CD14-positive monocyte (primary cell): ENCODE measurements at places on chromosomes 3 and 15. TPM values are rescaled to one million over a fixed set of nuclear protein-coding genes. Genes with fewer than 3 reads are reported as not detected.

- DNase-seq = no peak
- H3K4me1 ChIP-seq = no peaks in the 10 kb centered on the region
- no peaks in the 10 kb centered on the region for H3K27me3 ChIP-seq
- no peak overlapping the region for H3K27ac ChIP-seq
These were observed 22.1 kb upstream of the GOLGA6C start for GRCh38 chr15:75235760-75236729.

DNA sequence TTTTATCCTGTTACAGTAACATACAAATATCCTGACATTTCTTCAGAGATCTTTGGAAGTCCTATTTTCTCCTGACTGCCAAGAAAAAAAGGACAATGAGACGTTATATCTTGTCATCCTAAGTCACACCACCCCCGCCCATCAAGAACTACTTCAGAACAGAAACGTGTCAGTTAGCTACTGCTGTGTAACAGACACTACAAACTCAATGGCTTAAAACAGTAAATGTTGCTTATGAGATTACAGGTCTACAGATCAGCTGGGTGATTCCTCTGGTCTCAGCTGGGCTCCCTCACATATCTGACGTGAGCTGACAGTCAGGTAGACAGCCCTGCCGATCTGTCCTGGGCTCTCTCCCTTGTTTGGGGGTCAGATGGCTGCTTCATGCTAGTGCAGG, 20.5 kb upstream of the CCDC174 start:
- no peaks in the 10 kb centered on the region for H3K36me3 ChIP-seq
- no peak overlapping the region for H3K4me3 ChIP-seq
- no peaks in the 10 kb centered on the region for H3K4me1 ChIP-seq

Gene PLS1
- not detected for polyA plus RNA-seq

Gene MED12L
- not detected for polyA plus RNA-seq

DNA sequence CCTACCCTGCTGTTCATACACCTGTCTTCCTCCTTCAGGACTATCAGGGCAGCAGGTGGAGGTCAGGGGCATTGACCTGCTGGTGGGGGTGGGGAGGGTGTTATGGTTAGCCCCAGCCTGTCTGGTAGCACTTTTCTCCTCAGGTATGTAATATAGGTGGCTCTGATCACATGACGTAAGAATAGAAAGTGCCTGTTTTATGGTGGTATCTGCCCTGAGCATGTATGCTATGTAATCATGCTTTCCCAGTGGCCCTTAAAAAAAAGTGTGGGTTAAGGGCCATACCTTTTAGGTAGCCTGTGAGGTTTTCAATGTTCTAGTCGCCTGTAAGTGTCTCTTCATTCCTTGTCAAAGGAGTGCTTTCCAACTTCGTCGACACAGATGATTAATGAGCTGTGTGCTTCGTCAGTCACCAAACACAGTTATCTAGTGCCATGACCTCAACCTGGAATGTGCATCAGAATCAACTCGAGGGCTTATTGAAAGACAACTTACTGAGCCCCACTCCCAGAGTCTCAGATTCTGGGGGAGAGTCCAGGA, 86.3 kb downstream of the KLHL25 start:
- H3K4me1 ChIP-seq = peaks cover 18% of the 10 kb centered on the region
- no peak overlapping the region for H3K4me3 ChIP-seq
- DNase-seq = no peak
- peak overlapping the region; percentile 92 for H3K27ac ChIP-seq
- peaks cover 96% of the 10 kb centered on the region for H3K36me3 ChIP-seq
